ENCODE measurements at places on chromosomes 11 and 22.

GRCh38 chr11:111526501-111526900, 11.9 kb downstream of the HOATZ start:
- no peak for DNase-seq
- no peaks in the 10 kb centered on the region for H3K4me1 ChIP-seq
- H3K4me3 ChIP-seq: no peak overlapping the region
- H3K27ac ChIP-seq: no peak overlapping the region
- no peaks in the 10 kb centered on the region for H3K36me3 ChIP-seq

DNA sequence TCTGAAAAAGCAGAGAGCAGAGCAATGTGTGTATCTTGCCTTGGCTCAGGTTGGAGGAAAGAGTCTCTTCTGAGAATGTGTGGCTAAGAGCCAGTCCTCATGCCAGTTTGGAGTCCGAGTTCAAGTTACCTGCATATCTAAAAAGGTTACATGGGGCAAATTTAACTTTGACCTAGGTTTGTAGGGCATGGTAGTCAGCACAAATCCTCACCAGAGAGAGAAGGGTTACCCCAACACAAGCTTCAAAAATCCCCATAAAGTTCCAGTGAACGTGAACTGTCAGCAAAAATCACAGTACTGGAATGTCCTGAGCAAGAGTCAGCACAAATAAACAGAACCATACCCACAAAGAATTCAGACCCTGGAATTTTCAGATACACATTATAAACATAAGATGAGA, 13.8 kb downstream of the SDHD start:
- no peak overlapping the region for H3K27ac ChIP-seq
- H3K4me1 ChIP-seq: no peaks in the 10 kb centered on the region
- no peak for DNase-seq
- H3K27me3 ChIP-seq: no peaks in the 10 kb centered on the region
- no peak overlapping the region for H3K4me3 ChIP-seq

GRCh38 chr22:27501191-27501936, 300.2 kb downstream of the MN1 start:
- DNase-seq: no peak
- peaks cover 10% of the 10 kb centered on the region for H3K4me1 ChIP-seq
- no peaks in the 10 kb centered on the region for H3K36me3 ChIP-seq
- no peak overlapping the region for H3K27ac ChIP-seq
- H3K4me3 ChIP-seq: no peak overlapping the region

- H3K27me3 ChIP-seq: peaks cover 2% of the 10 kb centered on the region
- no peaks in the 10 kb centered on the region for H3K36me3 ChIP-seq
Measured at GRCh38 chr11:115886422-115886733, 382.2 kb upstream of the CADM1 start.

DNA sequence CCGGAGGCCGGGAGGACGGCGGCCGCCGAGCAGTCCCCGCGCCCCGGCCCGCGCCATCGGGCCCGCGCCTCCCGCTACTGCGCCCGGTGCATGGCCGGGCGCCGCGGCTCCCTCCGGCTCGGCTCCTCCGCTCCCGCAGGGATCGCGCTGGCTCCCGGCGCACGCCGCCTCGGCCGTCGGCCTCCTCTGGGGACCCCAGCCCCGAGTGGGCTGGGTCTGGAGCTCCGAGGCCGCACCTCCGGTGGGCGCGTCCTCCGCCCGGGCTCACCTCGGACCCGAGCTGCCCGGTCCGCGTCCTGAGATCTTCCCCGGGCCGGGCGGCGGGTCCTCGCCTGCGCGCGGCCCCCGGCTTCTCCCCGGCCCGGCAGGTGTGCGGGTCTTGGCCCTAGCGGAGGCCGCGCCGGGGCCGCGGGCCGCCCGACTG, 251 bp downstream of the SHISA8 start:
- H3K4me3 ChIP-seq: peak overlapping the region; percentile 31
- peaks cover 52% of the 10 kb centered on the region for H3K4me1 ChIP-seq
- H3K36me3 ChIP-seq: no peaks in the 10 kb centered on the region
- H3K27ac ChIP-seq: no peak overlapping the region
- DNase-seq: no peak

DNA sequence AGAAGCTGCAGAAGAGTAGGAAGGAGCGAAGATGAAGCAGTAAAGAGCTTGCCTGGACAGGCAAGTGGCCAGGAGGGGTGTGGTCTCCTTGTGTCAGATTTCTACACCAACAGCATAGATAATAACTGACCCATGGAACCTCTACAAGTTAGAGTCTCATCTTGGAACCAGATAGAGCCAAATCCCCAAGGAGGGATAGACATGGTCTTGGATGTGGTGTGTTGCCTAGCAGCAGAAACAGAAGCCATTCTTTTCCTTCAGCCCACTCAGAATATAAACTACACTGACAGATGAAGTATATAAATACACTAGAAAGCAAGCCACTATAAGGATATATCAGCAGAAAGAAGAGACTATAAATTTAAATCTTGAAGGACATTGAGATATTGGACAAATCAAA, 4.3 kb upstream of the CARD16 start:
- no peak overlapping the region for H3K27ac ChIP-seq
- H3K4me1 ChIP-seq: peaks cover 9% of the 10 kb centered on the region
- no peak for DNase-seq
- no peaks in the 10 kb centered on the region for H3K36me3 ChIP-seq
- H3K4me3 ChIP-seq: no peak overlapping the region

GRCh38 chr11:118290923-118291322, 13.6 kb upstream of the CD3E start:
- no peak overlapping the region for H3K4me3 ChIP-seq
- H3K4me1 ChIP-seq: no peaks in the 10 kb centered on the region
- no peak overlapping the region for H3K27ac ChIP-seq
- H3K36me3 ChIP-seq: no peaks in the 10 kb centered on the region
- H3K27me3 ChIP-seq: no peaks in the 10 kb centered on the region
- no peak for DNase-seq

DNA sequence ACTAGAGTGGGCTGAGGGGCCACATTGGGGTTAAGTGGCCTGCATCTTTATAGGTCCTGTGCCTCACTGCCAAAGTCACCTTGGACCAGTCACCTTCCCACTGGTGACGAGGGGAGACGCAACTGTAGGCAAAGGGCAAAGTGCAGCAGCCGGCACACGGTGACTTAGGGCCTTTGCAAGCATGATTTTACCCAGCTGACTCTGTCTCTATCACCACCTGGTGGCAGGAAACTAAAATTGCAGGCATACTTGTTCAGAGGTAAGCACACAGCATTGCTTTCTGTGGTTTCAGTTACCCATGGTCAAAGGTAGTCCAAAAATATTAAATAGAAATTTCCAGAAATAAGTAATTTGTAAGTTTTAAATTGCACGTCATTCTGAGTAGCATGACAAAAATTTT, 1164.4 kb downstream of the BRD1 start:
- no peak overlapping the region for H3K27ac ChIP-seq
- H3K36me3 ChIP-seq: no peaks in the 10 kb centered on the region
- no peak overlapping the region for H3K4me3 ChIP-seq
- peaks cover 5% of the 10 kb centered on the region for H3K27me3 ChIP-seq
- DNase-seq: no peak
- H3K4me1 ChIP-seq: no peaks in the 10 kb centered on the region

GRCh38 chr11:86159581-86159891, 85.0 kb upstream of the EED start:
- no peak overlapping the region for H3K4me3 ChIP-seq
- H3K4me1 ChIP-seq: peaks cover 29% of the 10 kb centered on the region
- DNase-seq: no peak

GRCh38 chr11:96094156-96094555, 170.2 kb upstream of the MTMR2 start:
- H3K4me1 ChIP-seq: peaks cover 30% of the 10 kb centered on the region
- H3K4me3 ChIP-seq: no peak overlapping the region
- DNase-seq: no peak
- no peaks in the 10 kb centered on the region for H3K27me3 ChIP-seq
- H3K36me3 ChIP-seq: peaks cover 12% of the 10 kb centered on the region

GRCh38 chr11:130189492-130190210, 30.1 kb downstream of the ST14 start:
- no peak overlapping the region for H3K4me3 ChIP-seq
- no peak overlapping the region for H3K27ac ChIP-seq
- no peak for DNase-seq
- H3K4me1 ChIP-seq: no peaks in the 10 kb centered on the region
- peaks cover 10% of the 10 kb centered on the region for H3K27me3 ChIP-seq
- peaks cover 16% of the 10 kb centered on the region for H3K36me3 ChIP-seq

DNA sequence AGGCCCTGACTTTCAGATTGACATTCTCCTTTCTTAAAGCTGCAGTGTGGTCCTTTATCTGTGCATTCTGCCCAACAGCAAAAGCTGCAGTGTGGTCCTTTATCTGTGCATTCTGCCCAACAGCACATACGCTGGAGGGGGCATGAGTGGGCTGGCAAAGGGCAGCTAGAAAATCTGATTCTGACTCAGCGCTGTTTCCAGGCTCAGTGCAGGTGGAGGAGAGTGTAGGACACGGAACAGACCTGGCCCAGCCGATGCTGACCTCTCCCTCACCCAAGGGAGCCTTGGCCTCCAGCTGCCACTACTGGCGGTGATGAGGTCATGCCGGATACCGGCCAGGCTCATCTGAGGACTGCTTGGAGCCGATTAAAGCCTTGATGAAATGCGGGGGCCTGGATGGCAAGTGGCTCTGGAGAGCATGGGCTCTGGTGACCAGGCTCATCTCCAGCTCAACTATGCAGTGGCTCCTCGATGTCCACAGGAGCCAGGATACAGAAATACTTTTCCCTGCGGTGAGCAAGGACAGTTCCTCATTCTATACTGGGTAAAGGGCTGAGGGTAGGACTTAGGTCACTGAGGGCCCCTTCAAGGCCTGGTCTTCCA, 84.6 kb downstream of the CLPB start:
- DNase-seq: no peak
- H3K36me3 ChIP-seq: no peaks in the 10 kb centered on the region
- H3K4me3 ChIP-seq: no peak overlapping the region

DNA sequence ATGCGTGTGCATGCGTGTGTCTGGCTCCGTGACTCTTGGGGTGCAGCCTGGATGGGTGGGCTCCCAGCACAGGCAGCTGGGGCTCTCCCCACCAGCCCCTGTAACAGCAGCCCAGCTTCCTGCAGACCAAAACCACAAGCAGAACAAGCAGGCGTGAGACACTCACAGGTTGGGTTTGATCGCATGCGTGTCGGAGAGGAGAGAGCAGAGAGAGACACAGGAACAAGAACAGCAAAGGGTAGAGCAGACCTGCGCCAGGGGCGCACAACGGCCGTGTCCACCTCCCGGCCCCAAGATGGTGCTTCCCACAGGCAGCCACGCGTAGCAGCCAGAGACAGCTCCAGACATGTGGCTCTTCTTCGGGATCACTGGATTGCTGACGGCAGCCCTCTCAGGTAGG, at the start of gene CD6:
Gene CD6, plus strand, starts transcription at position 161 of the 400 bp plus-strand sequence. Its CDS starts 186 bp downstream, at position 347.
- no peak for DNase-seq
- no peaks in the 10 kb centered on the region for H3K4me1 ChIP-seq
- H3K36me3 ChIP-seq: no peaks in the 10 kb centered on the region

DNA sequence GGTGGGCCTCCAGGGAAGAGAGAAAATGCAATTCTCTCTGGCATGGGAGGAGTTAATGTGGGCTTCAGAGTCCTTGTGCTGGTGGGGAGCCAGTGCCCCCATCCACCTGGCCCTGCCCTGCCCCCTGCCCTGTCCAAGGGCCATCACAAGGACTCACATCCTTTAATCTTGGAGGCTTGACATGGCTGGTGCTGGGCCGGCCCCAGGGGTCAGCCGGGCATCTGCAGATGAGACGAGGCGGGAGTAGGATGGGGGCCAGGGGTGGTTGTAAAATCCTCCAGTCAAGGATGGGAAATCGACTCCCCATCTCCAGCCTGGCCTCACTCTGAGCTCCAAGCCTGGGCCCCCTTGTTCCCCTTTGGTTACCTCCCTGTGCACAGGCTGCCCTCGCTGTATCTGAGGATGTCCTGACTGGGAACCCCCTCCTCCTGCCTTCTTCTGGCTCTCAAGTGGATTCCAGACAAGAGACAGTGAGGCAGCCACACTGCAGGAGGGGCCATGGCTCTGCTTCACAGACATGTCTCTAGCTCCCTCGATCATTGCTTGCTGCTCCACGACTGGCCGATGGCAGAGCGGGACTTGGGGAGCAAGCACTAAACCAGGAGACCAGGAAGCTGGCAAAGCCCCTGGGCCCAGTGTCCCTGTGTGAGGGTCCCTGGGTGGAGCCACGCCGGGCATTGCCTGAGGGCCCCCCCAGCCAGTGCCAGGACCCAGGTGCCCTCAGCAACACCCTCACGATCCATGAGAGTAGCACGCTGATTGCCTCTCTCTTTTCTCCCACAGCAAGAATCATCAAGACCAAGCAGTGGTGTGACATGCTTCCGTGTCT, 1120.5 kb downstream of the BRD1 start:
- H3K4me1 ChIP-seq: no peaks in the 10 kb centered on the region
- no peaks in the 10 kb centered on the region for H3K27me3 ChIP-seq
- no peak overlapping the region for H3K4me3 ChIP-seq
- H3K36me3 ChIP-seq: no peaks in the 10 kb centered on the region
- DNase-seq: no peak

- H3K4me3 ChIP-seq: no peak overlapping the region
- no peak overlapping the region for H3K27ac ChIP-seq
- peaks cover 4% of the 10 kb centered on the region for H3K27me3 ChIP-seq
- no peak for DNase-seq
Measured at GRCh38 chr11:115939731-115940421, 435.7 kb upstream of the CADM1 start.

DNA sequence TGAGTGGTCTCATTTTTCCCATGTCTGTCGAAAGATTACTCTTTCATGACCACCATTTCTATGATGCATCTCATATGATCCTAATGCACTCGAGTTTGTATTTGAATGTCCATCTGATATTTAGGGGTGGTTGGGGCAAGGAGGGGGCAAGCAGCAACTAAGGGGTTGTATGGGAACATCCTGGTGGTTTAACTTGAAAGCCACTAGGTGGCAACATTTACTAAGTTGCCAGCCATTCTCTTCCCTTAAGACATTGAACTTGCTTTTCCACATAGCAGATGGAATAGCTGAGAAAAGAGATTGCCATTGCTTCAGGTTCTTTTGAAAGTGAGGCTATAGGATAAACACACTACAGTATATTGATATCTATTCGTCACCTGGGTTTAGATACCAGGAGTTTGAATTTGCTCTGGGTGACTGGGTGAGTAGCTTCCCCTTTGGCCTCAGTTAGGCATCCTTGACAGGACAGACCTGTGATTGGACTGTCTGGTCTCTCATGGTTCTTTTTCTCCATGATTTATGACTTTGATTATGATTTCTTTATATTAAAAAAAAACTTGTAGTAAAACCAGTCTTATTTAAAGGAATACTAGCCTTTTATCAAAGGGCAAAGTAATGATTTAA, 32.4 kb downstream of the NF2 start:
- no peak overlapping the region for H3K27ac ChIP-seq
- peaks cover 22% of the 10 kb centered on the region for H3K36me3 ChIP-seq
- H3K4me1 ChIP-seq: no peaks in the 10 kb centered on the region
- H3K27me3 ChIP-seq: no peaks in the 10 kb centered on the region
